ENCODE measurements at places on chromosomes 5 and 9. TPM values are rescaled to one million over a fixed set of nuclear protein-coding genes. Genes with fewer than 3 reads are reported as not detected.

- no peak overlapping the region for H3K4me3 ChIP-seq
- H3K4me1 ChIP-seq: no peaks in the 10 kb centered on the region
- H3K27me3 ChIP-seq: no peaks in the 10 kb centered on the region
- no peaks in the 10 kb centered on the region for H3K36me3 ChIP-seq
- no peak for DNase-seq
Observed at GRCh38 chr5:65290677-65291076, 191.0 kb downstream of the ADAMTS6 start.

DNA sequence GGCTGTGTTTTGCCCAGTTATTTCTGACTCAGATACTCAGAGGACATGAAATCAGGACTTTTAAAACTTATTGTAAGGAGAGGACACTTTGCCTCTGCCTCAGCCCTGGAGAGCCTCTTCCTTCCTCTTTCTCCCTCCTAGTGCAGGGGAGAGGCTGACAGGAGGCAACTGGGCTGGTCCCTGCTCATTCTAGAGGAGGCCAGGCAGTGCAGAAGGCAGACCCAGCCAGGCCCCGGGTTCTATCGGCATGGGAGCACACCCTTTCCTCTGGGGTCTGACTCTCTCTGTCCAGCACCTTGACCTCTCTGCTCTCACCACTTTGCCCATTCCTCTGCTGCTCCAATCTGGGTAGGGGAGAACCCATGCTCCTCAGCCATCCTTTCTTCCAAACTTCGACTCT lies 16.0 kb upstream of the SMIM32 start:
- no peak overlapping the region for H3K4me3 ChIP-seq
- no peaks in the 10 kb centered on the region for H3K27me3 ChIP-seq
- no peak overlapping the region for H3K27ac ChIP-seq
- DNase-seq: no peak
- no peaks in the 10 kb centered on the region for H3K4me1 ChIP-seq

GRCh38 chr5:133109655-133110483 lies 58.1 kb downstream of the HSPA4 start:
- H3K27ac ChIP-seq: no peak overlapping the region
- H3K4me1 ChIP-seq: peaks cover 5% of the 10 kb centered on the region
- peaks cover 5% of the 10 kb centered on the region for H3K36me3 ChIP-seq
- no peak overlapping the region for H3K4me3 ChIP-seq
- H3K27me3 ChIP-seq: no peaks in the 10 kb centered on the region

- H3K27ac ChIP-seq: no peak overlapping the region
- H3K27me3 ChIP-seq: no peaks in the 10 kb centered on the region
- no peak for DNase-seq
- H3K36me3 ChIP-seq: no peaks in the 10 kb centered on the region
Observed at GRCh38 chr9:71826279-71826678, 58.0 kb upstream of the CEMIP2 start.

DNA sequence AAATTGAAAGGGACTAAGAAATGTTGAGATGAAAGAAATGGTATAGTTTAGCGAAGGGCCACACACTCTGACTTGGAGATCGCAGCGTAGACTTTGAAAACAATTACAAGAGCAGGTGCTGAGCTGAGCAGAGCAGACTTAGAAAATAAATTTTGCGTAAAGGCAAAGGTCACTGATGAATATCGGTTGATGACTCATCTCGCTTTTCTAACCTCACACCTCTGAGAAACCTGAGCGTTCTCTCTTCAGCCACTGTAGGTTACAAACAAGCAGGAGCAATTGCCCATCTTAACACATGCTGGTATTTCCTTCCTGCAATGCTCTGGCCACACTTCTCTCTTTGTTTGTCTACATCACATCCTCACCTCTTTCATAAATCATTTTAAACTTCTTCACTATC lies 190.6 kb upstream of the C9orf72 start:
- no peaks in the 10 kb centered on the region for H3K4me1 ChIP-seq
- H3K36me3 ChIP-seq: no peaks in the 10 kb centered on the region
- H3K27ac ChIP-seq: no peak overlapping the region
- no peaks in the 10 kb centered on the region for H3K27me3 ChIP-seq

Gene NR5A1
- total RNA-seq: not detected

Gene GARIN3
- total RNA-seq: not detected

DNA sequence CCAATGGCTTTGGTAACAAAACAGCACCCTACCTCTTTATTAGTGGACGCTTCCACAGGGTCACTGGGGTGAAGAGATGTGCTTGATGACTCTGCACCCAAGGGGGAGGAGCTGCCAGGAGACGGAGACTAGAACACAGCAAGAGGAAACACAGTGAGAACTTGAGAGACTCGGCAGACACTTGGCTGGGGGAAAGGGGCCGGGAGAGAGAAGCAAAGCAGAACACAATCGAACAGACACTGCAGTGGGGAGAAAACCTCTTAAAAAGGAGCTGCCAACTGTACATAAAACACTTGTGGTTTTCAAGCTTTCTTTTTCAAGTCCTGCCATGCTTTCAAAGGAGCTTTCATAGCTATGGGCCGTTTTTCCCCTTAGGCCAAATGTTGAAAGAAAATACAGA lies 151.0 kb downstream of the ENTREP1 start:
- H3K4me3 ChIP-seq: no peak overlapping the region
- no peak for DNase-seq
- no peak overlapping the region for H3K27ac ChIP-seq
- H3K36me3 ChIP-seq: no peaks in the 10 kb centered on the region
- no peaks in the 10 kb centered on the region for H3K27me3 ChIP-seq
- H3K4me1 ChIP-seq: no peaks in the 10 kb centered on the region

DNA sequence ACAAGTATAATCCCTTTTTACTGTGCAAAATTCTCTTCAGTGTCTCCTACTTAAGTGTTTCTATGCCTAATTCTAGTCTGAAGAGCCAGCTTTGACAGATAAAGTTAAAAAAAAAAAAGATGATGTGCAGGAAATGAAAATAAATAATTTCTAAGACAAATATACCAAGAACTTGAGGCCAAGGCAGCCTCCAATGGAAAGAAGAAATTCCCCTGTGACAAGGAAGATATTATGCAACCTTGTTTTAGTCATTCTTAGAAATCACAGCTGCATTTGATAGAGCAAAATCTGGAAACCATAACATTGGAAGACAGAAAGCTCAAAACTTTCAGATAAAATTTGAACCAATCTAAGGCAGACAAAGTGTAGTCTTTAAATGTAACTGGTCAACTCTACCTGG lies 375.9 kb upstream of the TLE4 start:
- H3K27me3 ChIP-seq: no peaks in the 10 kb centered on the region
- no peaks in the 10 kb centered on the region for H3K36me3 ChIP-seq
- H3K27ac ChIP-seq: no peak overlapping the region
- no peak overlapping the region for H3K4me3 ChIP-seq
- H3K4me1 ChIP-seq: no peaks in the 10 kb centered on the region

DNA sequence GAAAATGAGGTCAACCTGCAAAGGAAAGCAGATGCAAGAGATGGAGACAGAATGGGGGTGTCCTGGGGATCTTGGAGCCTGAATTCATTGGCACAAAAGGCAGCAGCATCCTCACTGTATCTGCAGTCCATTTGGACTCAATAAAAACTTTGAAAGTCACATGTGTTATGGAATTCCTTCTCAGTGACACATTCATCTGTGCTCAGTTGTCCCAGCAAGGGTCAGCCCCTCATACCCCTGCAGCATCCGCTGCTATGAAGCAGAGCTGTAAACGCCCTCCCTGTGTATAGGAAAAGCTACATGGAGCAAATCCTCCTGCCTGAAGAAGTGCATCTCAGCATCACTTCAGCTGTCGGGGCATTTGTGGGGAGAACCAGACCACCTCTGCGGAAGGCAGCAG lies 14.5 kb upstream of the RARS1 start:
- no peak overlapping the region for H3K4me3 ChIP-seq
- no peaks in the 10 kb centered on the region for H3K27me3 ChIP-seq
- H3K36me3 ChIP-seq: no peaks in the 10 kb centered on the region
- no peak for DNase-seq

- H3K4me1 ChIP-seq: no peaks in the 10 kb centered on the region
- no peak overlapping the region for H3K4me3 ChIP-seq
- H3K27ac ChIP-seq: no peak overlapping the region
- no peak for DNase-seq
Observed at GRCh38 chr5:143582176-143582575, 178.7 kb upstream of the NR3C1 start.

All from right atrium auricular region (tissue), 2 donors.